ENCODE measurements at places on chromosomes 2 and 18. TPM values are rescaled to one million over a fixed set of nuclear protein-coding genes. Genes with fewer than 3 reads are reported as not detected.

TEKT4 gene
- total RNA-seq, result 0.49 TPM

DPYSL5 gene
- total RNA-seq, result not detected

SCLY gene
- total RNA-seq, result 109 TPM

UBE2E3 gene
- total RNA-seq, result 53.9 TPM

CYP27A1 gene
- not detected for total RNA-seq

GRHL1 gene
- 1.2 TPM for total RNA-seq
